ENCODE measurements at places on chromosomes 7 and 10. TPM values are rescaled to one million over a fixed set of nuclear protein-coding genes. Genes with fewer than 3 reads are reported as not detected.

Gene ALOX5
- total RNA-seq, result 17.9 TPM

Gene VENTX
- 0.18 TPM for total RNA-seq

Gene TMEM270
- not detected for total RNA-seq

Gene NYAP1
- 2.9 TPM for total RNA-seq

Data from metanephros (tissue), 2 donors.